ENCODE measurements at places on chromosomes 16 and 17.

GRCh38 chr17:69560987-69561441 is 146.5 kb downstream of the MAP2K6 start:
- DNase-seq = no peak

GRCh38 chr16:11719762-11720161 is 22.9 kb downstream of the TXNDC11 start:
- no peak for DNase-seq

- DNase-seq = no peak
Observed at GRCh38 chr16:49485663-49486062, 112.1 kb downstream of the C16orf78 start.

DNA sequence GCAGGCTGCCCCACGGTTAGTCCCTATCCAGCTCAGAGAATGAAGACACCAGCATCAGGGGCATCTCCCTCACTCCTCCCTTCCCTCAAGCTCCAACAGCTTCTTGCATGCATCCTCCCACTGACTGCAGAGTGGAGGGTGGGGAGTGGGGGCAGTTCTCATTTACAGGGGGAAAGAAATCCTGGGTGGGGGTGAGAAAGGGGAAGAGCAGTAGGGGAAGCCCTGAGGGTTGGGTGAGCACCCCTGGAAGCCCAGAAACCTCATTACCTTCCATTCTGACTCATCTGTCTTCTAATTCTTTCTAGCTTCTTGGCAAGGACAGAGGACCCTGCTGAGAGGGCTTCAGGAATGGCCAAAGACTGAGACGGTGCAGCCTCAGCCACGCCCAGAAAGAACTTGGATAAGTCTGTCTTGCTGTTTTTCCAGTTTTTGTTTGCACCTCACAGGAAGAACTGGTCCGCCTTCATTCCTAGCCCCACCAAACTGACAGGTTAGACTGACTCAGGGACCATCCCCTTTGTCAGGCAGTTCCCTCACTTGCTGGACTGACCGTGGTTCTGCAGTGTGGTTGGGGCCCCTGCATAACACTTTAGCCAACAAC is 52.5 kb upstream of the WSB1 start:
- no peak for DNase-seq

DNA sequence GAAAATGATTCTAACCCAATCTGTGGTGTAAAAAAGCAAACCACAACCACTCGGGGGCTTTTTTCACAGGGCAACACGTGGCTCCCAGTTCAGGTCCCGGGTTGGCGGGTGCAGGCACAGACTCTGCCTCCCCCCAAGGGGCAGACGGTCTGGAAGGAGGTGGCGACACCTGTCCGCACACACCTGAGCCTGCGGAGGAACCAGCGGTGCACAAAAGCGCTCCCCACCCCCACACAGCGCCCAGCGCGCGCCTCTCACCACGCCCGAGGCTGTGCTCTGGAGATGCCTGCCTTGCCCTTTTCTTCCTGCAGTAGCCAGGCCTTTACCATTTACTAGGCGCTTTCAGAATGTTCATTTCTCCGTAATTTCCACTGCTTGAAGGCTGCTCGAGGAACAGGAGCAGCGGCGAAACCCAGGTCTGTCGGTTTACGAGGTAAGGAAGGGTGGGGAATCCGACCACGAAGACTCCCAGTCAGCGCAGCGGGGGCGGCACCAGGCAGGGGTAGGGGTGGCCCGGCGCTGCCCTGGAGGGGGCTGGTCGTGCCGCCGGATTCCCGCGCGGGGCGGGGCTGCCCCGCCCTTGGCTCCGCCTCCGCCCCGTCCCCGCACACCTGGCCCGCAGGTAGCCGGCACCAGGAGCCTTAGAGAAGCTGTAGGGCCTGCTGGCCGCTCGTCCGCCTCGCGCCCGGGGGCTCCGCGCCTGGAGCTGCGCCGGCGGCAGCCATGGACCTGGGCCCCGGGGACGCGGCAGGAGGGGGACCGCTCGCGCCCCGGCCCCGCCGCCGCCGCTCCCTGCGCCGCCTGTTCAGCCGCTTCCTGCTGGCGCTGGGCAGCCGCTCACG is at the start of gene USP43:
USP43 (plus strand) TSS at position 608 of the 842 bp plus-strand sequence; CDS start at position 724, 116 bp downstream.
- peak; percentile 69 for DNase-seq

DNA sequence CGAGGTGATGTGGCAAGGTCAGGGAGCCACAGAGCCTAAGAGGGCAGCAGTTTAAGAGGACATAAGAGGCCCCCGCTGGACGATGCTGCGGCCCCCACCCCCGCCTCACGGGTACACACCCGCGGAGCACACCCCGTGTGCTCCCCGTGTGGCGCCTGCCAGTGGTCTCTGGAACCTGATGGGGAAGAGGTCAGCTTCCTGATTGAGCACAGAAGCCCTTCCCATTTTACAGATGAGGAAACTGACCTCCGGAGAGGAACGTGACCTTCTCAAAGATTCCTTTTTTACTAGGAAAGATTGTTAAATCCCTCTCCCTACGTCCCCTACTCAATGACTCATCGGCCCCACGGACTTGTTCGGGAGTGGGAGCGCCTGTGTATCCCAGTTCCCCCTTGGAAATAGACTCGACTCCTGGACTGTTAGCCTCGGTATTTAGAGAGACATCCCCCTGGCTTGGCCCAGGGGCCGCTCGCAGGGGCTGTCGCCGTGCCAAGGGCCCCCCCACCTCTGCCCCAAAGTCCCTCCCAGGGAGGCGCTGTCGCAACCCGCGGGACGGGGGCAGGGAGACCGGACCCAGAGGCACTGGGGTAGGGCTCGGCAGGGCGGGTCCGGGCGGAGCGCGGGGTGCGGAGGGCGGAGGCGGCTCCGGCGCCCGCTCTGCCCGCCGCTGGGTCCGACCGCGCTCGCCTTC is at the start of gene ABCC3:
ABCC3 (plus strand) TSS at position 658 of the 691 bp plus-strand sequence. CDS start 56 bp downstream, outside the sequence.
- peak; percentile 75 for DNase-seq

DNA sequence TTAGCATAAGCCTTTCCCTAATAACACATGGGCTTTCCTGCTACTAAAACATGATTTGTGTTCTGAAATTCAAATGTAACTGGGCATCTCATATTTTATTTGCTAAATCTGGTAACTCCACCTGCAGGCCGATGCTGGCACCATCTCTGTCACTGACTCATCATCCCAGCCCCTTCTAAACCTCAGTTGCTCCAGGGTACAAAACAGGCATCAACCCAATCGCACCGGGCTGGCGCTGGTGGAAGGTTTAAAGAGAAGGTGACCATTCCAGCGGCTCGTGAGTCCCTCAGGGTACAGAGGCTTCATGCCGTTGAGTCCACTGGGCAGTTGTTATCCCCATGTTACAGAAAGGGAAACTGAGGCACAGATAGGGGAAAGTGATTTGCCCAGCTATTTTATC is 27.1 kb downstream of the PPL start:
- DNase-seq = no peak

GRCh38 chr16:78553268-78554039 is 454.0 kb downstream of the WWOX start:
- DNase-seq = no peak

GRCh38 chr17:47240806-47241205 is 12.8 kb upstream of the ITGB3 start:
- DNase-seq = no peak

DNA sequence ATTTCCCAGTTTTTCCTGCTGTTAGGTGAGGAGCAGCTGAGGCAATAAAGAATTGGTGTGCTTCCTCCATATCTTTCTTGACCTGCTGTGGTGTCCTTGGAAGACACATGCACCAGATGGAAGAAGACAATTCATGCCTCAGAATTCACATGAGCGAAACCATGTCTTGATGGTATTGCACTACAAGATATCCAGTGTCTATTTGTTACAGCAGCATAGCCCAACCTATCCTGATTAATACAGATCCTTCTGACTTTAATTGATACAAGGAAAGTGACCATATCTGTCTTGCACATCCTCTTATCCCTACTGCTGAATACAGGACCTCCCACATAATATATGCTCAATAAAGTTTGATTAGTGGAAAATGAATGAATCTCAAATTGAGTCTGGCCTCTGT is 9.1 kb upstream of the TOX3 start:
- DNase-seq = no peak

DNA sequence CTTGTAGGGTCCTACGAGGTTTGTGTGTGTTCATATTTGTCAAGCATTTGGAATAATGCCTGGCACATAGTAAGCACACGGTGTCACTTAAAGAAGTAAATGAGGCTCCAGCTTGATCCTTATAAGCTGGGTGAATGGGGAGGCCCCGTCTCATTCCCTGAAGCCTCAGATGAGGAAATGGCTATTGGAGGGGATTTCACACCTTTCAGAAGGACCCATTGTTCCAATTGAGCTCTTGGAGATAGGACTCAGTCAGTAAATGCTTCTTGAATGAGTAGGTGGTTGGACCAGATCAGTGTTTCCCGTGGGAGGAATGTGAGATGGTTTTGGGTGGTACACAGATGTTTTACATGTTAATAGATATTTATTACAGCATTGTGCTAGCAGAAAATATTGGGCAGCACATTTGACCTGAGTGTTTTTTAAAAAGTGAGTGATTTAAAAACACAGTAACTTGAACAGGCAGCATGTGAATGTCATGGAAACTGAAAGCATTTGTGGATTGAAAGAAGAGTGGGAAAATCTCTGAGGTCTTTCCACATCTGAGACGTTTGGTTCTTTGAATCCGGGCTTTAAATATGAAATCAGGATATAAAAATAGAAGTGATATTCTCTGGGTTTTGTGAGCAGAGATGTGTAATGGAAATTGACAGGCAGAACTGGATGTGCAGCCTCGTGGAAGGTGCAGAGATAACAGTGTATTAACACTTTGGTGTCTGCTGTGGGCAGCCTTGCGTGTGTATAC is 36.4 kb upstream of the ARHGAP17 start:
- no peak for DNase-seq

DNA sequence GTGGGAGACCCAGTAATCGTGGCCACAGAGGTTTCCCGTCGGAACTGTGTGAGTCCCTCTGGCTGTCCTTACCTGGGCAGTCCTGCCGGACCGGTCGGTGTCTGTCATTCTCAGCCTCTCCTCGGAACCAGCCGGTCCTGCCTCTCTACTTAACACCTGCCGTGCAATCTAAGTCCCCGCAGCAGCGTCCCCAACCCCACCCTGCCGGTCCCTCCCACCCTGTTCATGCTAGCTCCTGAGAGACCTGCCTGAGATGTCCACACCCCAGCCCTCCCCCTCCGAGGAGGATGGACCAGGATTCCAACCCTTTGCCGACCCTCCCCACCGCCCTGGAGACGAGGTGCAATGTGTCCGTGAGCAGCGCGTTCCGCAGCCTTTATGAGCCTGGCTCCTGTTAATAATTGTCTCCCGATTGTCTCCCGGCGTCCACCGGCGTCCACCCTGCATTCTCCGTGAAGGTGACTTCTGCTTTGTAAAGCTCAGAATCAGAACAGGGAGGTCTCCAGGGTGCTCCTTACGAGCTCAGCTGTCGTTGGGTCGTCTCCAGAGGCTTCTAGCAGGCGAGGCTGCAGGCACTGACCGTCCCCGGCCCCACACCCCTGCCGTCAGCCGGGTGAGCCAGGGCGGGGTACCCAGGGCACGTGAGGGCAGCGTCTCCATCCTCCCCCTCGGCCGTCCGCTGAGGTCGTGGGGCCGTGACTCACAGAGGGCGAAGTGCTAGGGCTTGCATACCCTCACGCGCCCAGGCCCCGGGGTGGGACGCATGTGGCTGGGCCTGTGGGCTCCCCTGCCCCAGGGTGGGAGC is 10.1 kb downstream of the METRNL start:
- peak; percentile 53 for DNase-seq

DNA sequence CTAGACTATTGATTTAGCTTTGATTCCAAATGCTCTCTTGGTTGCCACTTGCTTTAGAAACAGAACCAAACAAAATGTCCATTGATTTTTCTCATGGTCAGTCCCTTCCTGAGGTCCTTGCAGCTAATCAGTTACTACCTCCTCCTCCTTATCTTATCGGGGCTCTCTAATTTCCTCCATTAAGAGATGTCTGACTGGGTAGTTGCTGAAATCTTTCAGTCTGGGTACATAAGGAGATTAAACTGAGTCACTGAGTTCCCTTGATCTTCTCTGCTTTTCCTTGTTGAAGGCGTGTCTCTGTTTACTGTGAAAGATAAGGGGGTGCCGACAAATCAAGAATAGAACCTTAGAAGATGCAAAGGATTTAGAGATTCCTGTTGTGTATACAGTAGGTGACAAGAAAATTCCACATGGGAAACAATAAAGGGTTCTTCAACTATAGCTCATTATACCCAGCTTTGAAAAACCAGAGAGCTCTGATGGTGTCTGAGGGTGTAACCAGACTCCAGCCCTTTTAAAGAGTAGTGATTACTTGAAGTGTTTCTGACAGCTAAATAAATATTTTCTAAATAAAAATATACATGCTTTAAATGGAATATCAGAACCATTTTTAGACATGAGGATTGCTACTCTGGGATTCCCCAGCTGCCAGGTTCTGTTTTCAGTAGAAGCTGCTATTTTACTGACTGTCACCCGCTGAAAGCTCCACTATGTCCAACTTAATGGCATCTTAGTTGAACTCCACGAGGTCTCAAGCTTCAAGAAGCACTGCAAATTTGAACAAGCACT is 791.3 kb upstream of the SOX9 start:
- peak; percentile 43 for DNase-seq

- no peak for DNase-seq
Observed at GRCh38 chr17:5772720-5773119, 188.4 kb upstream of the NLRP1 start.

DNA sequence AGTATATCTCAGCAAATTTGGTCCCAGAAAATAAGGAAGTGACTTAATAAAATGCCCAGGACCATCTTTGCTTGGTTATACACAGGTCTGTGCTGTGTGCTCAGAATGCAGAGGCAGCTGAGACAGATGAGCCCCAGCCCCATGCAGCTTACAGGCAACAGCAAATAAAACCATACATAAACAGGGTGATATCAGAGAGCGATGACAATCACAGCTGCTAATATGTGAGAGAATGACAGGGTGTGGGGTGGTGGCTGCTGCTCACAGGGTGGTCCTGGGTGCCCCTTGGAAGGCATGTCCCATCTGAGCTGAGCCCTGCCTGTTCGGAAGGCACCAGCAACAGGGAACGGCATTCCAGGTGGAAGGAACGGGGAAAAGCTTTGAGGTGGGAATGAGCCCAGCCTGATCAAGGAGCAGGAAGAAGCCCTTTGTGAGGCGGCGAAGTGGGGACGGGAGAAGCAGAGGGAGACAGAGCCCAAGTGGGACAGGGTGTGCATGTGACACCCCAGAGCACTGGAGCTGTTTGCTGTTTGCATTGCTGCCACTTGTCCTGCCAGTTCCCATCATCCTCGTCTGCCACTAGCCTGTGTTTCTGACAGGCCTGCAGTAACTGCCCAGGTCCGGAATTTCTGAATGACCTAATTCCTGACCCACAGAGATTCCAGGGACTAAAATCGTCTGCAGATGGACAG is 150.5 kb downstream of the KATNIP start:
- DNase-seq = no peak

- no peak for DNase-seq
Observed at GRCh38 chr17:66375121-66375520, 72.7 kb downstream of the PRKCA start.

DNA sequence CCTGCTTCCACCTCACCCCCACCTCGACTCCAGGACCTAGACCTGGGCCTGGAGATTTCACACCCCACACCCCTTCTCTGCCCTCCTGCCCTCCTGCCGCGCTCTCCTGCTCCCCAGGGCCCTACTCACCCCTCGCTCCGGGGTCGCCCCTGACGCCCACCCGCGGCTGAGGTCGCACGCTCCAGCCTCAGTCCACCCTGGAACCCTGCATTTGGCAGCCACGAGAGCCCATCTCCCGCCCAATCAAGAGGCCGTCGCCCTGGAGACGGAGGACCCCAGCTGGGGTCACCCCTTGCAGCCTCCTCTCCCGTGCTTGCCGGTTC is 16.1 kb downstream of the TLE7 start:
- no peak for DNase-seq

GRCh38 chr16:17403156-17403809 is 67.5 kb downstream of the XYLT1 start:
- no peak for DNase-seq

Measured in stomach (tissue), 19 donors.